Stimulated activated CD4-positive, alpha-beta T cell treated with anti-CD3 and anti-CD28 coated beads, Interleukin-2, amount 100 ng/mL, for 24 hours (primary cell): ENCODE measurements at places on chromosomes 2 and 18.

GRCh38 chr2:113126845-113127645 is at the start of gene IL1RN:
TSS of gene IL1RN (plus strand) at chr2:113127598. CDS start at chr2:113127625, 27 bp downstream.
- no peak for DNase-seq

GRCh38 chr2:114864901-114865300 is 422.5 kb downstream of the DPP10 start:
- DNase-seq = no peak

DNA sequence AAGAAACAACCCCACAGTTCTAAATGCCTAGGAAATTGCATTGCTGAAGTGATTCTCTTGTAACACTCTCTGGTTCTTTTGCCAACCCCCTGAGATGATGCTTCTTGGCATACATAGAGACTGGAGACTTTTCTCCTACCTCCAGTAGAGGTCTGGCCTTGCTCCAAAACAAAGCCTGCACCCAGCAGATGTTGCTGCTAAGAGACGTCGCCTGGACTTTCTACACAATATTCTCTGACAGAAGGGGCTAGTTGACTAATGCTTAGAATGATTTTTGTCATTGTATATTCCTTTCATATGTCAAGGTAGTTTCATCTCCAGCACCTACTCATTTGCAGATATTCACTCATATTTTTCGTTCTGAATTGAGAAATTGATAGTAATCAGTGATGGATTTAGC is 24.6 kb downstream of the SOWAHC start:
- DNase-seq = no peak

DNA sequence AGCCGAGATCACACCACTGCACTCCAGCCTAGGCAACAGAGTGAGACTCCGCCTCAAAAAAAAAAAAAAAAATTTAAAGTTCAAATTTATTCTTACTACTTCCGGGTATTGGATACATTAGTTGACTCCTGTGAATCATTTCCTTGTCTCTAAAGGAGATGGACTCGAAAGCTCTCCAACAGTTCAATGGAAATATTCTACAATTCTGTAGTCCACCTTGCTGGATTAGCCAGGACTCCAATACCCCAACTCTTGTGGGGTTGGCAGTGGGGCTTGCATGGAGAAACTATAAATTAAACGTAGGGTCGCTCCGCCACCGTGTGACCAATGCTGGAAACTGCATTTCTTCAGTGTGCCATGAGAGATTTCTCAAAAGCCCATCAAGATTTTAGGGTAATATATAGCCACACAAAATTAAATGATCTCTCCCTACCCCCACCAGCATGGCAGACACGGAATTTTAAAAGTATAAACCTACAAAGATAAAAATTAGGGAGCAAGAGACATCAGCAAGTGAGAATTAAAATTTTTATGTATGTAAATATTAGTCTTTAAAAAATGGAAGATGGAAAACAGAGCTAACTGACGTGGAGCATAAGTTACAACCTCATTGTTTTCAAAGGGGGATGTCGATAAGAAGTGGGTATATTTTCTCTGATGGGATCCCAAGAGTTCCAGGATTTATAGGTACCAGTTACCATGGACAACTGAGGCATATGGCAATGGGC is 27.8 kb upstream of the GAREM2 start:
- DNase-seq = peak; percentile 72

DNA sequence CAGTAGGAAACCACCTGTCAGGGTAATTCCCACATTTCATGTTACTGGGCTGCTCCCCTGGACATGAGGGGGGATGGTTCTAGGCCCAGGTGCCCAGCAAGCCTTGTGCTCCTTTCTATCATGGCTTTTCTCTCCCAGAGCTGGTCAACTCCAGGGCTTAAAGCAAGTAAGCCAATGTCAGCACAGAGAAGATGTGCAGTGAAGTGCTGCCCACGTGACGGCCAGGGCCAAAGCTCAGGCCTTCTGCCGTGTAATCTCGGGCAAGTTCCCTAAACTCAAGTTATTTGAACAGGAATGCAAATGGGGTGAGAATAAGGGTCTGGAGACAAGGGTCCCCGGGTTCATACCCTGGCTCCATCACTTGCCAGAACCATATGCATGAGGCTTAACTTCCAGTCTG is 16.5 kb downstream of the SFXN5 start:
- no peak for DNase-seq

GRCh38 chr2:33561872-33562271 is 37.2 kb downstream of the FAM98A start:
- no peak for DNase-seq

GRCh38 chr2:28543316-28544035 is 47.6 kb downstream of the PLB1 start:
- DNase-seq = no peak

DNA sequence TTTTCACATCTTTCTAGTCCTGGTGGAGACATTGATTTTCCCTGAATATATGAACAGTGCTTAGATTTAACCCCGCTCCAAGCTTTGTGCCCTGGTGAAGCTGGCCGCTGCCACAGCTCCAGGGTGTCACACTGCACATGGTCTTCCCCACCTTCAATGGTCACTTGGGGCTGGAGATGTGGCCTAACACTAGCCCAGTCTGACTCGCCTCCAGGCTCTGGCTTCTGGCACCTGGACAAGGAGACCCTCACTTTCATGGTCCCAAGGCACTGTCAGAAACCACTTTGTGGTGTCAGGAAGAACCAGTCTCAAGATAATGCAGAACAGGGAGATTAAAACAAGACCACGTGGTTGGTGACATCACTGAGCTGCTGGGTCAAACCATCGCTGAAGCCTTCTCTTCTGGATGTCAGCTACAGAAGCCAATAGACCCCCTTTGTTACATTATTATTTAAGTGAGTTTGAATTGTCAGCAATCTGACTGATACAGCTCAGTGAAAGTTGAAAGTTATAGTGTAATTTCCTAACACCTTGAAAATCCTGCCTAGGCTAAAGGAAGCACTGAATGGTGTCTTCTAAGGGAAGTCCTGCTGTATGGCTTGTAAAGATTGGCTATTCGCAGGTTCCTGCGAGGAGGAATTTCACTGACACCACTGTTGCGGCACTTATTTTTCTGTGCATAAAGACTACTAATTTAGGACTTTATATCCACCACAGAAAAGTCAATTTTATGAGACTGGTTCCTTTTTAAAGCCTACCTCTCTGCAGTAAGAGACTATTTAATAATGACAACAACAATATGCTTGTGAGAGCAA is 55.0 kb upstream of the CTDP1 start:
- DNase-seq = no peak

GRCh38 chr18:9835113-9835755 is 50.5 kb upstream of the TXNDC2 start:
- DNase-seq = no peak
